EH (cell line): ENCODE measurements at places on chromosomes 7 and 10.
A peak's percentile ranks its signal among the peaks of the same experiment; 100 is the strongest.

- DNase-seq: no peak
Measured at GRCh38 chr7:70779321-70779720, 352.6 kb upstream of the GALNT17 start.

DNA sequence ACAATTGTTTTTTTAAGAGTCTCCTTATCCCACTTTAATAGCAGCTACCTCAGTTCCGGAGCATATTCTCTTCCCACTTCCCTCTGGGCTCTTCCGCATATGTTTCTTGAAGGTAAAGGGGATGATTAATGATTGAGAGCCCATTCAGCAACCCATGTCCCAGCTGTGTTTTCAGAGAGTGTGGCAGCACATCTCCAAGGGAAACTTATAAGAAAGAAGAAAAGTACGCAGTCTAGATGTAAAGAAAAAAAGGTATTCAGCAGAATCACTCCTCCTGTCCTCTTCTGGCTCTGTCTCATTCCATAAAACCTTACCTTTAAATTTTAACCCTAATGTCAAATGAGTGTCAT is 9.7 kb upstream of the ANKRD7 start:
- no peak for DNase-seq

DNA sequence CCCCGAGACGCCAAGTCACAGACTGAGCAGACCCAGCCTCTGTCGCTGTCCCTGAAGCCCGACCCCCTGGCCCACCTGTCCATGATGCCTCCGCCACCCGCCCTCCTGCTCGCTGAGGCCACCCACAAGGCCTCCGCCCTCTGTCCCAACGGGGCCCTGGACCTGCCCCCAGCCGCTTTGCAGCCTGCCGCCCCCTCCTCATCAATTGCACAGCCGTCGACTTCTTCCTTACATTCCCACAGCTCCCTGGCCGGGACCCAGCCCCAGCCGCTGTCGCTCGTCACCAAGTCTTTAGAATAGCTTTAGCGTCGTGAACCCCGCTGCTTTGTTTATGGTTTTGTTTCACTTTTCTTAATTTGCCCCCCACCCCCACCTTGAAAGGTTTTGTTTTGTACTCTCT is 215.6 kb downstream of the TCF7L2 start:
- DNase-seq: no peak

DNA sequence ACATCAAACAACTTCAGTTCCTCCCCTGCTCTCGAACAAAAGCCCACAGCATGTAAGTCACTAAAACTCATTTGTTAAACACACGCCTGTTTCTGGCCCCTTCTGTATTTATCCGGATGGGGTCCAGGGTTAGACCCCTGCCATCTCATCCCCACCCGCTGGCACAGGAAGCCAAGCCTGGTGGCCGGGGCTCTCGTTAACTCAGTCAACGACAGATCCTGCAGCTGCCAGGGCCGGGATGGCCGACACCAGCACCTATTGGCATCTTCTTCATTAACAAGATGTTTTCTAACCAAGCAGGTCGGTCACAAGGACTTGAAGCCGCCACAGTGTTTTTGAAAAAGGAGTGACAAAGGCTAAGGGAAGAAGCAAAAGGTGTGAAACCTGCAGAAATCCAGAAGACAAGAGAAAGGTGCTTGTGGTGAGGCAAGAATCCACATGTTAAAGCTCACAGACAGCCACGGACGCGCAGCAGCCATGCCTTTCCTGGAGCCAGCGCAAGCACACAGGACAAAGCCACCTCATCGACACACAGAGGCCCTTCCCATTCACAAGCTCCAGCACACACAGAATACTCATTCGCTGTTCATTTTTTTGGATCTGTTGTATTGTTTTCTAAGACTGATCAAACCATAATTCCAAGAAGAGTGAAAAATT is 202.7 kb downstream of the DIP2C start:
- no peak for DNase-seq

- no peak for DNase-seq
Measured at GRCh38 chr7:157498657-157499056, 161.9 kb downstream of the DNAJB6 start.

DNA sequence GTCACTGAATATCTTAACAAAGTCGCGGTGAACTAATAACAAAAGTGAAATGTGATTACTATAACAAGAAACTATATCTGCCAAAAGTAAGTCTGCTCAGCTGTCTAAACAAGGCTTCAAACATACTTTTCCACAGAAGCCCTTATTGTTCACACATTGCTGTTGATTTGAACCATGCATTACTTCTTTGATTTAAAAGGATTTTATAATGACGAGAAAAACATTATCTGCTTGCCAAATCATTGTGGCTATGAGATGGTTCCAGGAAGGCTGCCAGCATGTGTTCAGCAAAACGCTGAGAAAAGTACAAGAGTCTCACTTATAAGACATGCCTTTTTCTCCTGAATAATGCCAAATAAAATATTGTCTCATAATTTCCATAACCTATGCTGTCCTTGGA is 24.4 kb downstream of the RNF133 start:
- DNase-seq: no peak

- DNase-seq: peak; percentile 50
Measured at GRCh38 chr7:31114593-31115343, 62.7 kb downstream of the ADCYAP1R1 start.

GRCh38 chr10:16756561-16757221 is 60.5 kb downstream of the RSU1 start:
- peak; percentile 58 for DNase-seq

DNA sequence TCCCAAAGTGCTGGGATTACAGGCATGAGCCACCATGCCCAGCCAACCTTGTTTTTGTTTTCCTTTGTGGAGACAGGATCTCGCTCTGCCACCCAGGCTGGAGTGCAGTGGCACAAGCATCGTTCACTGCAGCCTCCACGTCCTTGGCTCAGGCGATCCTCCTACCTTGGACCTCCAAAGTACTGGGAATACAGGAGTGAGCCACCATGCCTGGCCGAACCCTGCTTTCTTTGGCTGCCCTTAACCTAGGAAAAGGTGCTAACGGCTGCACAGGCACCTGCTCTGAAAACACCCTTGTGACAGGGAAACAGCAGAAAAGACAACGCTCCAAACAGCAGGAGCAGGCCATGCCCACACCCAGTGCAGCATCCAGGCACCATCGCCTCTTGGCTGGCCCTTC is 71.9 kb downstream of the OAT start:
- DNase-seq: no peak

DNA sequence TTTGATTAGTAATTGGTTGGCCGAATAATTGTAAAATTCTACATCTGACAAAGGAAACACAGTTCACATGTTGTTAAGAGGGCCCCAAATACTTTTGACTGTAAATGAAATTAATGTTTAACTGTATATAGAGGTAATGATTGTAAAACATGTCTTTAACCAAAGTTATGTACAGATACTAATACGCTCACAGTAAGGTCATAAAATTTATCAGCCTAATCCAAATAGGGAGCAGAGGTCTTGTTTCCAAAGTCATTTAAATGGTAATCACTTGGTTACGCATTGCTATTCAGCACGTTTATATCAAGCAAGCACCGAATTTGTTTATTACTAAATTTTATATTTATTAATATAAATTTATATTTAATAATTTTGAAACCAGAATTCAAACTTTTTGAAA is 1.4 kb downstream of the PHYHIPL start:
- no peak for DNase-seq

DNA sequence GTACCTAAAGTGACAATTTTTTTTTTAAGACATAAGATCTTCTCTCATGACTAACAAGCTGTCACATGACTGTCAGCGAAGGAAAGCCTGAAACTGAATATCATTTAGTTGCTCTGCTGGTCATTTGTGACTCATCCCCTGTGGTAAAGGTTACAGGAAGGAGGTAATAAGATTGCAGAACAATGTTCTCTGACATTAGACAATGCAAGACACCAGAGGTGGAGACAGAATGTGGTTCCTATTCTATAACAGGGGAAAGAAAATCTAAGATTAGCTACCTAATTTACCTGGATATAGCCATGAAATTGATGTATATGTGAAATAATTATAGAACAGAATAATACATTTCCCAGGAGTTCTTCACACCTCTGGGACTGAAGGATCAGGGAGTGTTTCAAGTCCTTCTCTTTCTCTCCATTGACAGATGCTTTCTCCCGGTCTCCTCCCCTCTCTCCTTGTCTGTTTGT is 47.7 kb downstream of the LRGUK start:
- DNase-seq: peak; percentile 83

- DNase-seq: peak; percentile 24
Measured at GRCh38 chr7:151453326-151453791, 13.4 kb upstream of the CRYGN start.

DNA sequence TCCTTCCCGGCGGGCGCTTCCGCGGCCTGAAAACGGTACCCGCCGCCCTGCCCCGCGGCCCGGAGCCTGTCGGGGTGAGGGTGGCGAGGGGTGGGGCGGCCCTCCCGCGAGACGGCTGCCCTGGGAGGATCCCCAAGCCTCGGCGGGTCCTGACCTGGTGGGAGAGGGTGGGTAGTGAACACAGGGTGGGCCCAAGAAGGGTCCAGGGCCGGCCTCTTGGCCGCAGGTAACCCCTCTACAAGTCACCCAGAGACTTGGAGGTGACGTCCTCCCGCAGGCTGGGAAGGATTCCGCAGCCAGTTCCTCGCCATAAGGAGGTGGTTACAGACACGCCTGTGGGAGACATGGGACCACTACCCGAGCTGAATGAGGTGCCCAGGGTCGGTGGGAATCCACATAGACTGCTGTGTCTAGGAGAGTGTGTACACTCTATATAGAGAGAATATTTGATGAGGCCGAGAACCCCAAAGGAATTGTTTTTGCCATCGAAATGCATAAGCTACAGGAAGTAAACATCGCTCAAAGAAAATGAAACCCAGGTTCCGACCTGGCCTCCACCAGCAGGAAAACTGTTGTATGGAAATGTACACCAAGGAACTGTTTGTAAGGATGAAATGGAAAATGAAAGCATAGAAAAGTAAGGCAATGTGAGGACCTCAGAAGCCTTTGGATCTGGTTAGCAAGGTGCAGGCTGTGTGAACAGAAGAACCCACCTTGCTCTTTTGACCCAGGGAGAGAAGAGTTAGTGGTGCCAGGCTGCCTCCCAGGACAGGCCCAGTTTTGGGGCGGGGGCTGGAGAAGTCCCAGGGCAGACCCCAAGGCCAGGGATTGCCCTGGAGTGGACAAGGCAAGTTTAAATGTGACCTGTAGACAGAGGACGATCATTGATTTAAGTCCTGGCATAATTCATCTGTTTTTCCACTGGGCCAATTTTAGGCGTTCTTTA is 659 bp downstream of the OPTN start:
- DNase-seq: peak; percentile 47

DNA sequence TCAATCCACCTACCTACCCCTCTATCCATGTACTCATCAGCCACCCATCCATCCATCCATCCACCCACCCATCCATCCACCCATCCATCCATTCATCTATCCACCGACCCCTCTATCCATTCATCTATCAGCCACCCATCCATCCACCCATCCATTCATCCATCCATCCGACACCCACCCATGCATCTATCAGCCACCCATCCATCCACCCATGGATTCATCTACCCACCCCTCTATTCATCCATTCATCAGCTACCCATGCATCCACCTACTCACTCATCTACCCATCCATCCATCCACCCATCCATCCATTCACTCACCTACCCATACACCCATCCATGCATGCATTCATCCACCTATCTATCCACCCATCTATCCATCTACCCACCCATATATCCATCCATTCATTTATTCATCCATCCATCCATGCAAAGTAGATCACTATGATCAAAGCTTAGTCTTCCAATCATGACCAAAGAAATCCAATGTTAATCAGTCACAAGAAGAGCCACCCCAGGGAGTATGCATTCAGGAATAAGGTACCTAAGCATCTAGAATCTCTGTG is 27.7 kb upstream of the ZNF467 start:
- no peak for DNase-seq

DNA sequence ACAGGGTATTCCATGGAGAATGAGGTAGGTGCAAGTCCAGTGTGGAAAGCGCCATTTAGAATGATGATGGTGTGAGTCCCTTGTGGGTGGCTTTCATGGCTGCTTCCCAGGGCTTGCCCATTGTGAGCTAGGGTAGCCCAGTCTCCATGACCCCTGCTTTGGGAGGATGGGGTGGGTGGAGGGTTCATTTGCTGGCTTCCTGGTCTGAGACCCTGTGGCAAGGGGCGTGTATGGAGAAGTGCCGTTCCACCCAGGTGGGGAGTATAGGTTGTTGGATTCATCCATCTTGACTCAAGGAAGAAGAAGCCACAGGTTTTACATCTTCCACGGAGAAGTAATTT is 27.7 kb downstream of the CCM2 start:
- DNase-seq: no peak

DNA sequence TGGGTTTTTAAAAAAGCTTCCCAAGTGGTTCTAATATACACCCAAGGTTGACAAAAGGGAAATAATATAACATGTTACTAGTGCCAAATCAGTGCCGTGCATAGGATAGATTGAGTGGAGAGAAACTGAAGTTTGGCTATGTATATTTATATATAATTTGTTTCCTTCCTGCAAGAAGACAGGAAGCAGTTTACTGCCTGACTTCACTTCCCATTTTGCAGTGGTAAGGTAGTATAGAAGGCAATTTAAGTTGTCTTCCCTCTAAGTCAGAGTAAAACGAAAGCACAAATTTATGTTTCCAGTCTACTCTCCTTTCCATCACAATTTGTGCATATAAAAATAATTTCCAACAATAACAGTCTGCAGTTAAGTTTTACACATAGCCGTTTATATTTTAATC is 3.4 kb upstream of the HYCC1 start:
- no peak for DNase-seq

GRCh38 chr10:75209921-75210281 is 695 bp upstream of the VDAC2 start:
- DNase-seq: peak; percentile 88

DNA sequence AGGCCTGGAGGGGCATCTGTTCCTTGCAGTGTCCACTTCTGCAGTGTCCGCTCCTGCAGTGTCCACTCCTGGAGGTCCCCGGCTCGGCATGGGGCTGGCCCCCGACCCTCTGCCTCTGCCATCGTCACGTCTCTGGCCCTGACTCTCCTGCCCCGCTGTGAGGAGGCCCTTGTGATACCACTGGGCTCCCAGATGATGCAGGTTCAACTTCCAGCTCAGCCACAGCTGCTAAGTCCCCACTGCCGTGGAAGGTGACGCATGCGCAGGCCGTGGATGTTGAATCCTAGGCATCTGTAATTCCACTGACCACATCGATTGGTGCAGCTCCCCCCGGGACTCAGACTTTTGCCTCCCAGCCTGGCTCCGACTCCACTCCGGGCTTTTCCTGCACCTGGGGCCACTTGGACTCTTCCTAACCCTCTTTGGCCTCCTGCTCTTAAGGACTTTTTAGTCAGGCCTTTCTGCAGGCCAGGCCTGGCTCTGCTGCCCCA is 95.1 kb downstream of the GLRX3 start:
- DNase-seq: no peak
